ENCODE measurements at places on chromosomes 4 and X.
A peak's percentile ranks its signal among the peaks of the same experiment; 100 is the strongest.

DNA sequence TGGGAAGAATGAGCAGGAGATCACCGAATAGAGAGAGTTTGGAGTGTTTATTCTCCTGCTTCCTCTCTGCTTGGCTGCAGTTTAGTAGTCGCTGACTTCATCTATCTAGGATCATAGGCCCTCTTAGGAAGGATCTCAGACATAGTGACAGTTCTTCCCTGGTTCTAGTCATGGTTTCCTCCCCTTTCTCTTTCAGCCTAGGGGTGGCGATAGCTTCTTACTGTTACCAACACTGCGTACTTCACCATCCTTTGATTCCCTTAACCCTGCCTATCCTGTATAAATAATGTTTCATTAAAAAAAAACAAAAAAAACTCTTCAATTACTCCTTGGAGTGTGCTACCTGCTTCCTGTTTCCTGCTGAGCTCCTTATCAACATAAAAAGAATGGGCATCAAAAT lies 103.8 kb downstream of the DDX53 start:
- DNase-seq = no peak

GRCh38 chr4:39263895-39264294 lies 81.6 kb downstream of the WDR19 start:
- no peak for DNase-seq

GRCh38 chr4:121952290-121952689 lies 430 bp upstream of the TRPC3 start:
- DNase-seq = no peak

GRCh38 chr4:74615411-74615810 lies 170.5 kb downstream of the AREG start:
- no peak for DNase-seq

- no peak for DNase-seq
Measured at GRCh38 chr4:174449152-174449551, 73.1 kb downstream of the HPGD start.

DNA sequence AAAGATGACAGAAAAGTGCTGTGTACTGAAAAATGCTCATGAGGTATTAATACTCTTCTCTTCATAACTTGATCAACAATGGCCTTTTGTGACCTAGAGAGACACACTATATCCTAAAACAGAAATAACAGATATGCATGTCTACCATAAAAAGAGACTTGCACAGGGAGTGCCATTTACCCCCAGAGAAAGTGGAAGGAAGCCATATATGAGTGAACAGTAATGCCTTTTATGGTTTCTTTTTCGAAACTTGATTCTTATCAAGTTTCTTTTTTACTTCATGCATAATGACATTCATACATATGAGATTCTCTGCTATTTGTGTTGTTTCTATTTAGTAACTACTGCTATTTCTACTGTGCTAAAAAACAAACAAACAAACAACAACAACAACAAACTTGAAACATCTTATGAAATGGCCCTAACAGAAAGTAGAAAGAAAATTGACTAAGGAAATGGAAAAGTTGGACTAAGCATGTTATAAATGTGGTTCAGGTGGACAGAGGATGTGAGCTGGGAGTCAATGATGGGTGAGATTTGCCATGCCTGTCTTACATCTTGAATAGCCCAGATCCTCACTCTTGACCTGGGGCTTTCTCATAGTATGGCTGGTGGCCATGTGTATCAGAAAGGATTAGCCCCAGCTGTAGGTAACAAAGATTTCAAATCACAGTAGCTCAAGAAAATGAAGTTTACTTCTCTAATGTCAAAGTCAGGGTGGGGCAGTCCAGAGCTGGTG lies 43.8 kb downstream of the GEMIN8 start:
- DNase-seq = no peak

DNA sequence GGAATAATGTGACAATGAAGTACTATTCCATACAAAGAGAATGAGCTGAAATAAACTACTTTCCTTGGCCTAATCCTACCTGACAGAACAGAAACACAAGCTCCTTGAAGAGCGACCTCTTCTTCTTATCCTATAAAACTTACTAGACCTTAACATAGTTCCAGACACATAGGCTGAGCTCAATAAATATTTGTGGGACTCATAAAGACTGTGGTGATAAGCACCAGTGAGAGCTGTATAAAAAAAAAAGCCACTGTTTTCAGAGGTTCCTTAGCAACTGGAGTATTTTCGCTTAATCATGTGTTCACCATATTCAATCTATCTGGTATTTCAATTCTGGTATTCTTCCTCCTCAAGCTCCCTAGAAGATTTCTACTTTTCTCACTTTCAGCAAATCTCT lies 1129.6 kb downstream of the STPG2 start:
- DNase-seq = no peak

DNA sequence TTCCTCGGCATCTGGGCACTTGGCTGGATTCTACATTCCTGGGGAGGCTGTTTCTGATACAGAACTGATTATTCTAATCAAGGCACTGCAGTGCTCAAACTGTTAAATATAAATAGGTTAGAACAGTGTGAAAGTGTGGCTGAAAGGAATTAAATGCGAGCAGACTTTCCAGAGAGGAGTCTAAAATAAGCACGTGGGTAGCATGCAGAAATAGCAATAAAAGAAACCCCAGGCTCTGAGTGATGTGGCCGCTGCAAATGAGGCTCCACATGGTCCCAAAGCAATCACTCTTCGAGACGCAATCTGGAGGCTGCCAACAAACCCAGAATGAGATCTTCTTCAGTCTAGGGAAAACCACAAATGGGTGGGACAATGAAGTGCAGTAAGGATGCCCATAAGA lies 30.6 kb upstream of the MTM1 start:
- no peak for DNase-seq

- no peak for DNase-seq
Measured at GRCh38 chr4:168618577-168619265, 121.9 kb downstream of the PALLD start.

GRCh38 chr4:54255881-54256280 lies 26.8 kb downstream of the PDGFRA start:
- DNase-seq = no peak

DNA sequence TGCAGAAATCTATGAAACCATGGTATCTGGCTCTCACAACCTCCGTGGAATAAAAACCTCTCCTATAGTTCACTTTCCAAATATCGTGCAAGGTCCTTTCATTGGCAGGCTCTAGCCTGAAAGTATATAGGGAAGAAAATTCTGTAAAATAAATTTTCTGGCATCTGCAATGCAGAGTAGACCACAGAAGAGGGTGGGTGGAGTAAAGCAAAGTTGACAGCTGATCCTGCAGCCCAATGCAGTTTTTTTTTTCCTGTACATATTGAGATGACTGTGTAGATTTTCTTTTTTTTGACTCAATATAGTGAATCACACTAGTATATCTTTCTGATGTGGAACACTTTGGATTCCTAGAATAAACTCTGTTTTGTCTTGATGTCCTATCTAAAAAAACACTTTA lies 56.7 kb downstream of the NPY2R start:
- no peak for DNase-seq

GRCh38 chr4:138458751-138459150 lies 216.6 kb upstream of the SLC7A11 start:
- no peak for DNase-seq

DNA sequence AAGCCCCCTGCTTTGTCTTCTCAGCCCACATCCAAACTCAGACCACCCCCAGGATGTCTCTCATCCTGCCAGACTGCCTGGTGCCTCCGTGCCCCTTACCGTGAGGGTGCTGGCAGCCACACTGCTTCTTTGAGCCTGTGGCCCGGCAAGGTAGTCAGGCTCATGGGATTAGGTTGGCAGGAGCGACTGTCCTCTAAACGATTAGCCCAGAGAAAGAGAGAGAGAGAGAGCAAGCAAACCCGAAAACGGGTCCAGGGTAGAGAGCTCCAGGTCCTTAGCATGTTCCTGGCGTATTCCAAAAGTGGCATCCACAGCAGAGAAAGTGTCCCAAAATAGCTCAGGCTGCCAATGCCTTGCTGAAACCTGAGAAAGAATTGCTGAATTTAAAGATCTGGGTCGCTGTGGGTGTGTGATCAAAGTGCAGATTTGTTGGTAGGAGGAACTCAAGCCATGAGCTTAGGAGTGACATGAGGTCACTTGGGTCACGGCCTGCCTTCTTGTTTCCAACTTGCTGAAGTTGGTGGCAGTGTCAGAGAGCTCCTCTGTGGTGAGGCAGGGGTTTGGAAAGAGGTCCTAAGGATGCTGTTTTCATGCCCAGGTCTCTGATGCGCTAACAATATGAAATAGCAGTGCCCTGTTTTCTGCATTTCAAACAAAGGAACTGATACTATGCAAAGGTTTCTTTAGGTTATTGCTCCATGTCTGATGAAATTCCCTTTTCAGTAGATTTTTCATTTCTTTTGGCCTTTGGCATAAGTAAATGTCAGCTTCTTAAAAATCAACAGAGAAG lies 81.6 kb downstream of the RTL9 start:
- no peak for DNase-seq

GRCh38 chr4:41897698-41898097 lies 37.5 kb upstream of the TMEM33 start:
- no peak for DNase-seq

DNA sequence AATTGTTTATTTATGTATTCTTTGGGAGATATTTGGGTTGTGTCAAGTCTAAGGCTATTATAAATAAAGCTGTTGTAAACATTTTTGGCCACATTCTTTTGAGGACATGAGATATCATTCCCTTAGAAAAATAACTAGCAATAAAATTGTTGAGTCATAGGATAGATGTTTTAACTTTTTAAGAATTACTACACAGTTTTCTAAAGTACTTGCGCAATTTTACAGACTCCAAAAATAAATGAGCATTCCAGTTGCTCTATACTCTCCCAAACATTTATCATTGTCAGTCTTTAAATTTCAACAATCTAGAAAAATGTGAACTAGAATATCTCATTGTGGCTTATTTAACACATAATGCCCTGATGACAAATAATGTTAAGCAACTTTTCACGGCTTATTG lies 189.1 kb upstream of the ADGRL3 start:
- peak; percentile 3 for DNase-seq

GRCh38 chrX:108426262-108426661 lies 12.0 kb downstream of the COL4A6 start:
- DNase-seq = no peak

GRCh38 chrX:1124531-1124930 lies 87.9 kb downstream of the CRLF2 start:
- DNase-seq = no peak

DNA sequence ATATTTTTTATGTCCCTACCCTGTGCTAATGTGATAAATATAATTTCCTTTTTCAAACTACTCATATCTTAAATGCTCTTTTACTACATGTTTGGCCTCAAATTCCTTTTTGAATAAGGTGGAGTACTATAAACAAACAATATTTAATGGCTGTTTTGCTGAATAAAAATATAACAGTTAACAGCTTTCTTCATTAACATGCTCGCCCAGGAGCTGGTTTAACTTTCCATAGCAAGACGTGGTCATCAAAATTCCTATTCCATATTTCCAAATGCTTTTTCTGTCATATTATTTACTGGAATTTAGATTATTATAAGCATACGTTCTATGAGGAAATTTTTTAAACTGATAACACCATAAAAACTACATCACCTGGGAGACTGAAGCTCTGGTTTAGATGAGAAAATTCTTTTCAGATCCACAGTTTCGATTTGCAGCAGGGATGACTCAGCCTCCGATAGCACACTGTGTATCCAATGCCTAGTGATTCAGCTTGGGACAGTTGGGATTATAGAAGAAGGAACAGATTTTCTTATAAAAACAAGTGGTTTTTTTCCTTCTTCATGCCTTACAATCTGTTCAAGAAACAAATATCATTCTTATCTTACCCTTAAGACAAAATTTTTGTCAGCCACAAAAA lies 129.1 kb downstream of the FBXO8 start:
- no peak for DNase-seq

DNA sequence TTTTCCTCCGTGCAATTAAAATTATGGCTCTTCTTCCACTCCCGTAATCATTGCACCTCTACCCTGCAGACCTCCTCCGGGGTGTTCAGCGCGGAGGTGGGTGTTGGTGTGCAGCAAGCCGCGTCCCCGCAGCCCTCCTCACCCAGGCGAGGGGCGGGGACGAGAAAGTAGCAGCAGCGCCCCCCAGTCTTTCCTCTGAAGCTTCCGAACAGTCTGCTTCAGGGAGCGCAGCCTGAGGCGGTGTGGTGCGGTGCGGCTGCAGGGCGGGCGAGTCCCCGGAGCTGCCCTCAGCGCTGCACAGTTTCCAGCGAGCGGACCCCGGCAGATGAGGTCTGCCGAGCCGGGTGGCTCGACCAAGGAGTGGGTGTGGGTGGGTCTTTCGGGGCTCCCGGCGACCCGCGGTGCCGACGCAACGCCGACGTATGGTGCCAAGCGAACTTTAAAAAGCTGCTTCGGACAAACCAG lies at the start of gene FRAS1:
FRAS1 (plus strand) TSS at position 189 of the 465 bp plus-strand sequence. CDS start 687 bp downstream, outside the sequence.
- DNase-seq = no peak

GRCh38 chrX:130772105-130772775 lies 130.8 kb downstream of the ENOX2 start:
- DNase-seq = peak; percentile 13

DNA sequence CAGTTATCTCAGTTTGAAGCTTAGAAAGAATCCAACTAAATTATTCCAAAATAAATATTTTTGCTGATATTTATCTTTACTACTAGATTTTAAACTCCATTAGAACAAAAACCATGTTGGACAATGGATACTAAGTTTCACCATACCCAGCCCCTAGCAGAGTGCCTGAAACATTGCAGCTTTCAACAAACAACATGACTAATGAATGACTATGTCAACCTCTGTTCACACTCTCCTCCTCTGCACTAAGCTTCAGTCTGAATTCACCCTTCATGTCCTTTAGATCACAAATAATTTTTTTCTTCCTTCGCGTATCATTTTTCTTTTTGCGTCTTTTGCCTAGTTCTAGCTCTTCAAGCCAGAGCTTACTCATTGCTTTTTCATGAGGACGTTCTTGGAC lies 315.2 kb downstream of the PCDH10 start:
- DNase-seq = no peak

Measured in fibroblast of skin of left biceps (primary cell).